ENCODE measurements at places on chromosomes 12 and 14. TPM values are rescaled to one million over a fixed set of nuclear protein-coding genes. Genes with fewer than 3 reads are reported as not detected.

GRCh38 chr12:69415471-69416275 is 54.5 kb upstream of the FRS2 start:
- no peak for DNase-seq

DNA sequence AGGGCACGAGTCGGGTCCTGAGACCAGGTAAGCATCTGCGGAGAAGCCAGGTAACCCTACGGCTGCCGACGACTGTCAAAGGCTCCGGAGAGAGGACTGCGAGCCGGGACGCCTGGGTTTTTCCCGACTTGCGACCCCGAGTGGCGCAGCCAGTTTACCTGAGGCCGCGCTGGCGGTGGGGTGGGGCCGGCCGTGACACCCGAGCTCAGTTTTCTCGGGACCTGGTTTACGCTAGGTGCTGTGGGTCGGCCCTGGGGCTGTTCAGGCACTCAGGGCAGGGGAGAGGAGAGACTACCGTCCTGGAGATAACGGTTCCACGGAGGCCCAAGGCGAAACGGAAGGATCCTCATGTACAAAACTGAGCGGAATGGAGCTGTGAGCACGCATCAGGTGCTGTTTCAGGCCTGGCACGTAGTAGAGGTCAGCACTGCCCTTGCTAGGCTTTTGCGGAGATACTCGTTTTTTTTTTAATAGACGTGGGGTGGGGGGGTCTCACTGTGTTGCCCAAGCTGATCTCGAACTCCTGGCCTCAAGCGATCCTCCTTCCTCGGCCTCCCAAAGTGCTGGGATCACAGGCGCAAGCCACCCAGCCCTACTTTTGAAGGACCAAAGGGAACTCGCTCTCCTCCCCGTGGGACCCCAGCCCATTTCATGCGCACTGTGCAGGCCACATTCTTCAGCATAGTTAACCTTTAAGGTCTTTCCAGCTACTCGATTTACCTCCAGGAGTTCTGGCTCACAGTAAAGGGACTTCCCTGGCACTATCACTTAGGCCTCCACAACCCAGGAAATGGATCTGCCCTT is 471 bp downstream of the MTRFR start:
- no peak for DNase-seq

GRCh38 chr12:114680604-114681069 is 3.3 kb downstream of the TBX3 start:
- no peak for DNase-seq

- peak; percentile 62 for DNase-seq
Observed at GRCh38 chr14:68682166-68683103, 110.4 kb downstream of the ZFP36L1 start.

Gene KLRC4
- not detected for total RNA-seq

Gene PTPRO
- total RNA-seq: 3.7 TPM

Gene FGF23
- not detected for total RNA-seq
